ENCODE measurements at places on chromosomes 5 and 9.
A peak's percentile ranks its signal among the peaks of the same experiment; 100 is the strongest.

DNA sequence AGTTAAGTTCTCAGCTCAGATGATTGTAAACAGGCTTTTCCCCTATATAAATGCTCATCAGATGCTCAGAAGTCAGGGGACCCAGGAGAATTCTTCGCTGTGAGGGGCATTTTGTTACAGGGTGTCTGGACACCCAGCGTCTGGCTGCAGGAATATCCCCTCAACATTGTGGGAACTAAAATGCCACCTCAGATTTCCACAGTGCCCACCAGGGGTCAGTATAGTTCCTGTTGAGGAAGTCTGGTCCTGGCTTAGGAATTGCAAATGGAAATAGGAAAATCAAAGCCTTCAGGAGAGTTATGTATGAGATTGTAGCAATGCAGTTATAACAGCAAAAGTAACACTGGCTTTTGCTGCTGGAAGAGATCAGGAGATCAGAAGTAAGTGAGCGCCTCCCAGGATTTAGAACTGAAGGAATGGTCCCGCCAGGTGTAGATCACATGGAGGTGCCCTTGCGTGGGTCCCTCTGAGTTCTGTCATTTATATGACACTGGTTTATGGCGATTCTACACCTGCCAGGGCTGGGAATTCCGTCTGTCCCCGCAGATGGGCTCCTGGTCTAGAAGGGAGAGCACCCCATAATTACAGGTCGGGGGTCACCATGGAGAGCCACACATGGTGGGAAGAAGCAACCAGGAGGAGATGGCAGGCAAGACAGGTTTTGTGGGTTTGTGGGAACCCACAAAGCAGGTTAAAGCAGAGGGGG lies 47.1 kb upstream of the CTSL start:
- DNase-seq, result peak; percentile 74

DNA sequence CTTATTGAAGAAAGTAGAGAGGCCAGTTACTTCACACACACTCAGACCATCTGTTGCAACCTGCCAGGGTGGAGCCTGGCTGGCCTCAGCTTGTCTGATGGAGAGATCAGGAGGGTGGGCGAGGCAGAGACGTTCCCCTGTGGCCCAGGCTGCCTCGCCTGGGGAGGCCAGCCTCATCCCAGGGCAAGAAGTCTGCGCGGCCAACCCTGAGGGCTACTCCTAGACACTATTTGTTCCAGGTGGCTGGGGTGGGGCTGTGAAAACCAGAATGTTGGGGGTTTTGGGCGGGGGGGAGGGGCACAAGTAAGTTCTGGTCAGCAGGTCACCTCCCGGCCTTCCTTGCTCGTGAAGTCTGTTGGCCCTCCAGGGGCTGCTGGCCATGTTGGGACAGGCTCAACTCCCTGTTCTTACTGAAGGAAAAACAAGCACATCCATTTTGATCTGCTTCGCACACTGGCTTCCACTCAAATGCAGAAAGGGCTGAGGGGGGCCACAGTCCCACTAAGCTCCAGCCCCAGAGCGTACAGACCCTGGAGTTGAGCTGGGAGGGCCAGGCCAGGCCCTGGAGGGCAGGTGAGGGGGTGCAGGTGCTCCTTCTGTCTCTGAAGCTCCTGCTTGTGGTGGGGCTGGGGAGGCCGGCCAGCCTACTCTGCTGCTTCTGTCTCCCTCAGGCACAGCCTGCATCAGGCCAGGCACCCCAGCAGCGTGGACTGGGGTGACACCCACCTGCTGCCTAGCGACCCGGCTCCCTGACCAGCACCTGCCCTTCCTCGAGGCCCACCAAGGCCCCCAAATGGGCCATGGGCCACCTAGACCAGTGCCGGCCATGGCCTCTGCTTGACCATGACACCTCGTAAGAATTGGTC lies 46.6 kb downstream of the SECISBP2 start:
- no peak for DNase-seq

DNA sequence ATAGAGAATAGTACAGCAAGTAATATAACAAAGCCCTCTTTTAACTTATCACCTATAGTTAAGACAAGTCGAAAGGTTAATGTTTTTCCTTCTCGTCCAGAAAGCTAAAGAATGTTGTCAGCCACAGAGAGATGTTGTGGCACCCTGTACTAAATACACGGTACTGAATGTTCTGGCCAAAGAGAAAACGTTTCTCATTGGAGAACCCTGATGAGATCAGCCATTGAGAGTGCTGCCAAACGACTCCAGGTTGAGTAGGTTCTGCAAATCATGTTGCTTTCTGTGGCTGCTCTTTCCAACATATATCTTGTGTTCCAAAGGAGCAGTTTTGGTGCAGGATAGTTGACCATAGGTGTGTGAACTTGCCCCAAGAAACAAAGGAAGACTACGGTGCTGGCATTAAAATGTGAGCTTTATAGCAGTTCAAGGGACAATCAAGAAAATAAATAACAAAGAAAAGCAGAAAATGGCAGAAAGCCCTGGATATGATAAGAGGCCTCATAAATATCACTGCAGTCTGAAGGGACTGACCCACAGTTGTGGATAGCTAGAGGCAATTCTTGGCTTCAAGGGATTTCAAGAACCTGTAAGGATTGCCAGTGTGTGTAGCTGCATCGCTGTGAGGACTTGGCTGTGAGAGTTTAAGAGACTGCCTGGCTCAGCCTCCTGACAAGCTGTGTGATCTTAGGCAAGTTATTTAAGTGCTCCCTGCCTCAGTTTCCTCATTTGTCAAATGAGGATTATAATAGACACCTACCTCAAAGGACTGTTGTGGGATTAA lies 102.7 kb downstream of the ARHGEF28 start:
- no peak for DNase-seq

DNA sequence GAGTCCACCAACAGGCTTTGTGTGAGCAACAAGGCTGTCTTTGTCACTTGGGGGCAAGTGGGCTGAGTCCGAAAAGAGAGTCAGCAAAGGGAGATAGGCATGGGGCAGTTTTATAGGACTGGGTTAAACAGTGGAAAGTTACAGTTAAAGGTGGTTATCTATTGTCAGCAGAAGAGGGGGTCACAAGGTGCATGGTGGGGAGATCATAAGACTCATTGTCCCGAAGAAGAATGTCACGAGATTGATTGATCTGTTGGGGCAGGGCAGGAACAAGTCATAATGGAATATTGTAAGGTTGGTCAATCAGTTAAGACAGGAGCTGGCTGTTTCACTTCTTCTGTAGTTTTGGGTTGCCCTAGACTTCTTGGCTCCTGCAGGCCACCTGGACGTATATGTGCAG lies 7.6 kb upstream of the HMGCS1 start:
- DNase-seq, result no peak

GRCh38 chr5:15731699-15732098 lies 231.7 kb downstream of the FBXL7 start:
- no peak for DNase-seq

GRCh38 chr5:131854134-131854533 lies 57.3 kb upstream of the FNIP1 start:
- DNase-seq, result no peak

- no peak for DNase-seq
These were observed 16.0 kb upstream of the PHF19 start for GRCh38 chr9:120892748-120893610.

- DNase-seq, result no peak
These were observed 110.7 kb upstream of the MAMDC2 start for GRCh38 chr9:69932901-69933300.

DNA sequence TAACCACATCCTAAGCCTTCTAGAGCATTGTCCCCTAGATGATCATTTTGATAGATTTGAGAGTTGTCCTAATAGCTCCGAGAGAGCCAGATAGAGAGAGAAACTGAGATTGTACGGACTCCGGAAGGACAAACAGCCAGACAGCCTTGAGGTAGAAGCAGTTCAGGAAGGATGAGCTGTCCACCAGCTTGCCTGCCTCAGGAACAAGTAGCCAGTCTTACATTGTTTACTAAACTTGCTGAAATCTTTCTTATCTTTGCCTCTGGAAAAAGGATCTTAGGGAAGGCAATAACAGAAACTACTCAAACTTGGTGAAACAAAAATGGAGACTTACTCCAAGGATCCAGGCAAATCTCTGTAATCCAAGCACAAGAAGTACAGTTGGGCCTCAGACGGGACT lies 39.0 kb upstream of the SAP30L start:
- no peak for DNase-seq

GRCh38 chr9:84450029-84450428 lies 109.5 kb upstream of the SLC28A3 start:
- DNase-seq, result no peak

DNA sequence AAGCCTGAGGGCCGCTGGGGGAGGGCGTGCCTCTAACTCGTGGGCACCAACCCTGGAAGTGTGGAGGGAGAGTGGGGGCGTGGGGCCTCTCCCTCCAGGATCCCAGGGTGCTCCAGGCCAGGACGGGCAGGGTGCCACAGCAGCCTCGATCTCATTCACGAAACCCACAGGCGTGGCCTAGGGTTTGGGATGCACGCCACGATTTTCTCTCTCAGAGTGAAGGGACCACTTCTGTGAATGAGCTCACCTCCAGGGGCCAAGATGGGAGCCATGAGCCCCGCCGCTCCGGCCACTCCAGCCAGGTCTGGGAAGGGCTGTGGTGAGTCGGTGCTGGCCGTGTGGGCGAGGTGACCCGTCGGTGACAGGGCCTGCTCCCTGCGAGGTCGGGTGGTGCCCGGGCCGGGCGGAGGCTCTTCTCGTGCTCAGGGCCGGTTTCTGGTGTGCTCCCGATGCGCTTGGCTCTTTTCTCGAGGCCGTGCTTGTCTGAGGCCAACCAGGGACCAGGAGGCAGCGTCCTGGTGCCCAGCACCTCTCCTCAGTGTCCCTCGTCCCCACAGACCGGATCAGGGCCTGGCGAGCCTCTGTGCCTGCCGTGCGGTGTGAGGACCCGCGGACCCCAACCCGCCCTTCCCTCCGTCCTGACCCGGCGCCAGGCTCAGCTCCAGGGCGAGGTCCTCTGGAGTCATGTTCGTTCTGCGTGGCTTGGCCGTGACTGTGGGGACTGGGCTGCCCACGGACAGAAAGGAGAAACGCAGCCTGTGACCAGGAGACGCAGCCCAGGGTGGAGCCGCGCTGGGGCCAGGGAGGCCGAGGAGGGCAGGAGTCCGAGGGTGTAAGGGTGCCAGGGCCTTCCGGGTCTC lies 31.0 kb downstream of the TPPP start:
- DNase-seq, result no peak

GRCh38 chr5:51829691-51830090 lies 446.4 kb downstream of the ISL1 start:
- no peak for DNase-seq

DNA sequence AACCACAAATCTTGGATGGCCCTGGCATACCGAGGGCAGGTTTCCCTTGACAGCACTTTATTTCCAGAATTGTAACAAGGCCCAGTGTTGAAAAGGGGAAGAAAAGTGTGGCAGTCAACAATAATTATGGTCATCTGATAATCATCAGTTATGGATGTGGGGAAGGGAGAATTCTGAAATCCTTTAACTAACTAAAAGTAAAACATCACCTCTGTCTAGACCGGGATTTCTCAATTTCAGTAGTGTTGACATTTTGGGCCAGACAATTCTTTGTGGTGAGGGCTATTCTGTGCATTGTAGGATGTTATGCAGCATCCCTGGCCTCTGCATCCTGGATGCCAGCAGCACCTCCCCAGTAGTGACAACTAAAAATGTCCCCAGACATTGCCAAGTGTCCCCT lies 140.4 kb downstream of the PSAT1 start:
- no peak for DNase-seq

- no peak for DNase-seq
These were observed 762.8 kb upstream of the GRAMD2B start for GRCh38 chr5:125660231-125660895.

DNA sequence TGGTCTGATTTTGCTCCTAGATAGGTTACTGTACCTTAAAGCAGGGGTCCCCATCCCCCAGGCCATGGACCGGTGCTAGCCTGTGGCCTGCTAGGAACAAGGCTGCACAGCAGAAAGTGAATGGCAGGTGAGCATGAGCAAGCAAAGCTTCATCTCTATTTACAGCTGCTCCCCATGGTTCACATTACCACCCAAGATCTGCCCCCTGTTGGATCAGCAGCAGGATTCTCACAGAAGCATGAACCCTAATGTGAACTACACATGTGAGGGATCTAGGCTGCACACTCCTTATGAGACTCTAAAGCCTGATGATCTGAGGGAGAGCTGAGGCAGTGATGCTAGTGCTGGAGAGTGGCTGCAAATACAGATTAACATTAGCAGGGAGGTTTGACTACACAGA lies 78.1 kb downstream of the DRD1 start:
- no peak for DNase-seq

- no peak for DNase-seq
These were observed 109.2 kb downstream of the ARHGEF28 start for GRCh38 chr5:73735032-73735734.

DNA sequence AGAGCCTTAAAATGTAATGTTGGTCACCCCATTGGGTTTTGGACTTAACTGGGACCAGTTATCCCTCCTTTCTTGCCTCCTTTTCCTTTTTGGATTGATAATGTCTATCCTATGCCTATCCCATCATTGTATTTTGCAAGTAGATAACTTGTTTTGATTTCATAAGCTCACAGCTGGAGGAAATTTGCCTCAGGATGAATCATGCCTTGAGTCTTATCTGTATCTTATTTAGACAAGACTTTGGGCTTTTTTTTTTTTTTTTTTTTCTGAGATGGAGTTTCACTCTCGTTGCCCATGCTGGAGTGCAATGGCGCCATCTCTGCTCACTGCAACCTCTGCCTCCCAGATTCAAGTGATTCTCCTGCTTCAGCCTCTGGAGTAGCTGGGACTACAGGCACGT lies 443.3 kb downstream of the DNAH5 start:
- no peak for DNase-seq

GRCh38 chr9:76562511-76562911 lies 103.5 kb downstream of the GCNT1 start:
- no peak for DNase-seq

DNA sequence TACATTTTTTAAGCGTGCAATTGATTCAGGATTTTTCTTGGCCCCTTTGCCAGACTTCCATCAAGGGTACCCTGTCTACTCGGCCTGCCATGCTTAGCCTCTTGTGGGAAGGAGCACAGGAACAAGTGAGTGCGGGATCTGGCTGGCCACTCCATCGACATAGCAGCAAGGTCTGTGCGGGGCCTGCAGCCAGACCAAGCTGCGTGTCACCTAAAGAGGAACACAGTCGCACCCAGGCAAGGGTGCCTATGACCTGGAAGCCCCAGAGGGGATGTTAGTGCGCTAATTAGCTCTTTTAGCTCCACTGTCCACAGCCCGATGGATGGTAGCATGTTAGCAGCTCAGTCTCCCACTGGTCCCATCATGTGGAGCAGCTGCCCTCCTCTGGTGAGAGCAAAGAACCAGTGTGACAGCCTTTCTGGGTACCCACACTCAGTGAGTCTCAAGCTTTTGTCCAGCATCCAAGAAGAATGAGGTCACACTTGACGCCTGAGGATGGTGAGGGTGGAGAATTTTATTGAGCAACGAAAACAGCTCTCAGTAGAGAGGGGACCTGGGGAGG lies 38.7 kb downstream of the FTMT start:
- no peak for DNase-seq

- DNase-seq, result no peak
These were observed 848.0 kb downstream of the PTPRD start for GRCh38 chr9:9764821-9765220.
